Peyer's patch (tissue), 4 donors: ENCODE measurements at places on chromosomes 2 and 18. TPM values are rescaled to one million over a fixed set of nuclear protein-coding genes. Genes with fewer than 3 reads are reported as not detected.

DNA sequence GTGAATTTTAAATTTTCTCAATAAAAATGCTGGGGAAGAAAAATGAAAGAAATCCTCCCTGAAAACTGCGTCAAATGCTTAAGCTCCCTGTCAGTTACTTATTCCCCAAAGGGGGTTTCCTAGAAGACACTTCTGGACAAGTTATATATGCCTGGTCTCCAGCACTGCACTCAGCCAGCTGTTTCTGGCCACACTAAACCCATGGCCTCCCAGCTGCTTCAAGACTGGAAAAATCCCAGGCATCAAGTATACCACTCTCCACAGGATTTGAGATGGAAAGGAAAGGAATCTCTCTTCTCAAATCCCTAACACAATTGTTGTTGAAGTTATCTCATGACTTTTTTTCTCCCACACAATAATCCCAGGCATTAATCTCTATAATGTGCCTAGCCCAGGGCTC is 245.7 kb downstream of the NBAS start:
- no peak for DNase-seq

BBS5 gene
- total RNA-seq = not detected

GRCh38 chr18:26480897-26481795 is 67.2 kb downstream of the KCTD1 start:
- DNase-seq = no peak

NPC1 gene
- 80.1 TPM for total RNA-seq

DNA sequence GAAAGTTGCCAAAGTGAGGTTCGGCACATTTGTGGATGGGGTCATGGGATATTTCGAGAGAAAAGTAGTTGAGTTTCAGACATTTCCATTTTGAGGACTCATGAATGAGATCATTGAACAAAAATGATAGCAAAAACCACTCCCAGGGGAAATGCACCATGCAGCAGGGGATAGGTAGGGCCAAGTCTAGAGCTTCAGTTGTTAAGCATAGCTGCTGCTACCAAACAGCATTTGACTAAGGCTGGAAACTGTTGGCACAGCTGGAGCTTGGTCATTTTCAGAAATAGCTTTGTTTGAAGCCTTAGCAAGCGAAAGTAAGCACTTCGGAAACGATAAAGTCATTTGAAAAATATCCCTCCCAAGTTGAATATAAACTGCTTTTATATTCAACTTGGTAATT is 431.8 kb downstream of the SOCS6 start:
- DNase-seq = no peak

ATG4B gene
- 133 TPM for total RNA-seq

DNA sequence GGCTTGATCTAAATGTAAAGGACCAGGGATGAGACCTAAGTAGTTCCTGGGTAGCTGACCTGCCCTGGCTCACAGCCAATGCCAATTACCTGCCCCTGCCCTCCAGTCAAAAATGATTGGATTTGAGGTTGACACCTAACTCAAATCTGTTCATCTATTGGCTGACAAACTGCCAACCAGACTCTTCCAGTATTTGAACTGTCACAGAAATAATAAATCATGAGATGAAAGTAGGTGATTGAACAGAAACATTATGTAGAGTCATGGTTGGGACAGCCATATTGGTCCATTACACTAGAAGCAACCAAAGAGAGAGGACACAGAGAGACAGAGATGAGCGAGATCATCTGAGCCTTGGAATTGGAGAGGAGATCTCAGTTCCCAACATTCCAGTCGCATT is 109.1 kb downstream of the ATL2 start:
- DNase-seq = no peak

DNA sequence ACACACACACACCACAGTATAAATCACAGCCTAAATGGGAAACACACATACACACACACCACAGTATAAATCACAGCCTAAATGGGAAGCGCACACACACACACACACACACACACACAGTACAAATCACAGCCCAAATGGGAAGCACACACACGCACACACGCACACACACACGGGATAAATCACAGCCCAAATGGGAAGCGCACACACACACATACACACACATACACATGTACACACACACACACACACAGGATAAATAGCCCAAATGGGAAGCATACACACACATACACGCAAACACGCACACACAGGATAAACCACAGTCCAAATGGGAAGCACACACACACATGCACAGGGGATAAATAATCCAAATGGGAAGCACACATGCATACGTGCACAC is 68.1 kb downstream of the ADNP2 start:
- DNase-seq = no peak

GRCh38 chr2:20578895-20579825 is 71.7 kb downstream of the HS1BP3 start:
- DNase-seq = peak; percentile 80

HAT1 gene
- total RNA-seq = 8.7 TPM

- peak; percentile 68 for DNase-seq
Observed at GRCh38 chr2:27765621-27766286, 5.8 kb upstream of the MRPL33 start.

GRCh38 chr2:71789556-71790204 is 336.3 kb downstream of the DYSF start:
- DNase-seq = no peak

GRCh38 chr2:212537726-212538304 is 787 bp downstream of the ERBB4 start:
- DNase-seq = no peak

- DNase-seq = no peak
Observed at GRCh38 chr2:24435391-24436316, 55.4 kb upstream of the NCOA1 start.

FAM161A gene
- 1.1 TPM for total RNA-seq

GRCh38 chr18:22469061-22469734 is 51.5 kb upstream of the CTAGE1 start:
- DNase-seq = no peak

GRCh38 chr18:10413722-10414121 is 40.7 kb upstream of the APCDD1 start:
- DNase-seq = no peak

DNA sequence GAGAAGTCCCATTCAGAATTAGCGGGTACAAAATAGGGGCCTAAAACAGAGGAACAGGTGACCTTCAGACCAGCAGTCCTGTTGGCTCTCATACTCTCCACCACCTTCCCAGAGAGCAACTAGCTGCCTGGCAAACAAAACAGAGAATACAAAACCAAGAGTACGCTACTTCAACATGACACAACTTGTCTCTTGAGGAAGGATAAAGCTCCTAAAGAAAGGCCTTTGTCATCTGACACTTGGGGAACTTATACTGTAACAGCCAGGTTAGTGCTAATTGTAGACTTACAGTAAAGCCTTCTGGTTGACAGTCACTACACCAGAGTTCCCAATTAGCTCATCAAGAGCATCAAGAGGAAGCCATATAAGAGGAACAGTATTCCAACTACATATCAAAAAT is 282.1 kb upstream of the NT5C1B start:
- DNase-seq = no peak

DNA sequence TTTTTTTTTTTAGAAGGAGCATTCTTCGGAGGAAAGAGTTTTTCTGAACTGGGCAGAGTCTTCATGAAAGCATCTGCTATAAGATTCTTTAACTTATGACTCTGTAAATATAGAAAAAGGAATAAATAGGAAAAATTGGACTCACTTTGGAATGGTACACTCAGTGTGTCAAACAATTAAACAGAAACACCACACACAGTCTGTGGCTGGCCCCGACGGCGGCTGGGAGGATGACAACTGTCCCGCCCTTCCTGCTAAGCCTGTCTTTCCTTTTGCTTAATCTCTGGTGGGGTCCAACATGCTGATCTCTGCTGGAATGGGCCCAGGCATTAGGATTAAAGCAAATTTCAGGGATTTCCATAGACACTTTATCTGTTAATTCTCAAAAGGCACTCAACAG is 12.5 kb upstream of the RAB31 start:
- DNase-seq = no peak

DNA sequence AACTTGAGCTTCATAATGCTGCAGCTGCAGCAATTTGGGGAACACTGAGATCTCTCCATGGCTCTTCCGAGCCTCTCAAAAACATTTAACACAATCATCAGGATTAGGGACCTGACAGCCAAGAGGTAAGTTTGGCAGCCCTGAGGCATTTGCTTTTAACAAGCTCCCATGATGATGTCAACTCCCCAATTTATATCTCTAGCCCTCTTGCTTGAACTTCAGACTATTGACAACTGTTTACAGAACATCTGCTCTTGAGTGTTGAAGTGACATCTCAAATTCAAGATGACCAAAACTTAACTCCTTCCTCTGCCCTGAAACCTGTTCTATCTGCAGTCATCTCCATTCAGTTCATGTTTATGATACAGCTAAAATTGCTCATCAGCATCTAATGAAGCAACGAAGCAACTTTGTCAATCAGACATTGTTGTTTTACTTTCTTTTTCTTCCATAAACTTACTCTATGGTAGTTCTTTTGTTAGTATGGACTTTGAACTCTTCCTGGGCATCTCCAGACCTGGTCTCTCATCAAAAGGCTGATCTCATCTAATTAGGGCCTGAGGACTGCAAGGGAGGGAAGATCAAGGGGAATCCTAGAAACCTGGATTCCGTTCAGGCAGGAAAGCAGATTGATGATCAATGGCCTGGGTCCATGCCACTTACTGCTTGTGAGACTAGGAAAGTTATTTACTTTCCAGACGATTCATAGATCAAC is 48.1 kb downstream of the SEMA4F start:
- DNase-seq = no peak

DNA sequence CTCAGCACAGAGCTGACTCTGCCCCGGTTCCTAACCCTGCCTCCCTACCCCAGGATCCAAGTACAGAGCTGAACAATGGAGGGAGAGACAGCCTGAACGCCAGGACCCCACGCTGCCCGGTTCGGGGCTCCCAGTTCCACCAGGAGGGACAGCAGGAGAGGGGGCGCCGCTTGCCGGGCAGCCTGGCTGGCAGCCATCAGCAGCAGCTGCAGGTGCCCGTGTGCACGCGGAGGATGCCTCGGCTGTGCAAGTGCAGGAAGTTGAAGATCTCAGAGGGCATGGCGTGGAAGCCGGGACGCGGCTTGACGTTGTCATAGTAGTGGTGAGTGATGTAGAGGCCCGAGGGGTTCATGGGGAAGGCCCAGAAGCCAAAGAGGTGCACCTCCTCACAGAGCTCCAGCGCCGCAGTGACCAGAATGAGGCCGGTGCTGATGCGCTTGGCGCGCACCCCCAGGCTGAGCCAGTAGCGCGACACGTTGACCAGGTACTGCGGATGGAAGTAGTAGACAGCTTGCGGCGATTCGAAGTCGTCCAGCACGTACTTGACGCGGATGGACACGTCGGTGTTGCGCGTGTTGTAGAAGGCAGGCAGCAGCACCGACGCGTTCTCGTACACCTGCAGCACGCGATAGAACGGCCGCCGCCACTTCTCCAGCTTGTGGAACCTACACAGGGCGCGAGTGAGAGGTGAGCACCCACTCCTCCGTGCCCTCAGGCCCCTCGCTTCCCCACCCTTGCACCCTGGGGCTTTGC is 23.0 kb upstream of the LOXHD1 start:
- no peak for DNase-seq

DNA sequence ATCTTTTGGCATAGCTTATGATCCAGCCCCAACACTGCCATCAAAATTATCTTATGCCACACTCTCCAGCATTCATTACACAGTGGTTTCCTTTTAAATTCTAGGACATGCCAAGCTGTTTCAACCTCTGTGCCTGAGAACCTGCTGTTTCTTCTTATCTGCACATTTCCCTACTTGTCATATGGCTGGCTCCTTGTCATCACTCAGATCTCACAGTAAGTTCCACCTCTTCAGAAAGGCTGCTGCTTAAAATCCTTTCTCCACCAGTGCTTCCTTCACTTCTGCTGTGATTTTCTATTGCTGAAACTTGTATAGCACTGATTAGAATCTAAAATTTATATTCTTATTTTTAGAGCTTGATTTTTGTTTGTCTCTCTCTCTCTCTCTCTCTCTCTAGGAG is 43.4 kb downstream of the MC4R start:
- no peak for DNase-seq

- no peak for DNase-seq
Observed at GRCh38 chr2:60676706-60677330, 79.2 kb upstream of the PAPOLG start.
